ENCODE measurements at places on chromosomes 7 and 10.

- DNase-seq = no peak
These were observed 25.4 kb downstream of the AIFM2 start for GRCh38 chr10:70106958-70107791.

DNA sequence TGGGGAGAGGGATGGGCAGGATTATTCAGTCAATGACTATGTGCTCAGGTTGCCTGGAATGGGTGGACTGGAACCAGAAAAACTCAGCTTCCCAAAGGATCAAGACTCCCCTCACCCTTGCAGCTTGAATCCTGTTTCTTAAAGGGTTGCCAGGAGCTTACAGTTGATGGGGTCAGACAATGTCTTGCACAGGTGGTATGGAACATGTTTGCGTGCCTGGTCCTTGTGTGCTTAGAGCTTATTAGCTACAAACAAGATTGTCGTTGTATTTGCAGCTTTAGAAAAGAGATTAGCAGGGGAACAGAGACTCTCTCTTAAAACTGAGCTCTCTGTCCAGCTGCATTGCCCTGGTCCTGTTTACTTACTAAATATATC, 56.9 kb downstream of the PRR15 start:
- no peak for DNase-seq

DNA sequence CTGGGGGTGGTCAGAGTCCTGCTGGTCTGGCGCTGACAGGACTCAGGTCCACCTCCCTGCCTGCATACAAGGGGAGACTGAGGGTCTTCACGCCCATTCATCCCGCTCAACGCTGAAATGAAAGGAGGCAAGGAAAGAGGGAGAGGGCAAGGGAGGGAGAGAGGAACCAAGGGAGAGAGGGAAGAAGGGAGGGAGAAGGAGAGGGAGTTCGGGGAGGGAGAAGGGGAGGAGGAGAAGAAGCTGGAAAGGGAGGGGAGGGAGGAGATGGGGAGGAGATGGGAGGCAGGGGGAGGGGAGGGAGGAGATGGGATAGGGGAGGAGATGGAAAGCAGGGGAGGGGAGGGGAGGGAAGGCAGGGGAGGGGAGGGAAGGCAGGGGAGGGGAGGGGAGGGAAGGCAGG, 69.4 kb upstream of the INPP5A start:
- DNase-seq = no peak

GRCh38 chr10:110032801-110033700, 25.3 kb downstream of the ADD3 start:
- no peak for DNase-seq

GRCh38 chr7:92768501-92769393, 67.6 kb downstream of the CDK6 start:
- no peak for DNase-seq

DNA sequence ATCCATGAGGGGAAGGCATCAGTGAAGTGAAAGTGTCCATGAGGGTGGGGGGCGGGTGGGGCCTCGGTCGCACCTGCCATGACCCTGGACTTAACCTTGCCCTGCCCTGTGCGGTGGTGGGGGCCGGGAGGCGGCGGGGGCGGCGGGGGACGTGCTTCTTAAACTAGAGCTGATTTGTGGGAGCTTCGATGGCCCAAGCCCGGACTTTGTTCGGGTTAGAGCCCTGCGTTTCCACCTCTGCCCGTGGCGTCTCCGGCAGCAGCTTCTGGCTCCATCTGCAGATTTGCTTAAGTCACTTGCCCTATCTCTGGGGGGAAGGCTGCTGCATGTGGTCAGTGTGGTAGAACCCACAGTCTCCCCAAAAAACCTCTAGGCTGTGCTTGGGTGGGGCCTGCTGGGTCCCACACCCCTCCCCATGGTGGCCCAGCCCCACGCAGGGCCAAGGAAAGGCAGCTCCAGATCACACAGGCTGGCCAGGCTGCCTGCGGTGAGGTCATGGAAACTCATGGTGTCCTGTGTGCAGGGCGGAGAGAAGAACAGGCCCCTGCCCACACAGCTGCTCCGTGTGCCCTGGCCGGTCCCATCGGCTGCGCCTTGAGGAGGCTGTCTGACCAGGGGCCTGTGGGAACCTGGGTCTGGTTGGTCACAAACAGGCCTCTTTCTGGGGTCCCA, 93.2 kb downstream of the INPP5A start:
- DNase-seq = no peak

- DNase-seq = no peak
These were observed 2.3 kb downstream of the HPS1 start for GRCh38 chr10:98444314-98445006.

DNA sequence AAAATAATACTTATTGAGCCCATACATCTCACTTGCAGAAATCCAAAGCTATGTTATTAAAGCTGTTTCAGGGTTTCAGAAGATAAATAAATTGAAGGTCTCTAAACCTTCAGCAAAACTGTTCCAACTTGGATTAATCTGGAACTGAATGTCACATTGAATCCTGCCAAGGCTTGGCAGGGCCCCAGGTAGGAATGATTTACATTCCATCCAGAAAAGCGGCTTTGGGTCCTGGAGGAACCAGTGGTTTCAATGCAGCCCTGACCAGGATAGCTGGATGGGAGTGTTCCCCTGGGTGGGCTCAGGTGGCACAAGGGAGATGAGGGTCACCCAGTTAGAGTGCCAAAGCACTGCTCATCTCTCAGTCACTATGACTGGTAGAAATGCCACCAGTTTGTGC, 37.0 kb upstream of the TMEM72 start:
- DNase-seq = no peak

- DNase-seq = no peak
These were observed 1078.9 kb upstream of the LRRTM3 start for GRCh38 chr10:65846949-65847348.

DNA sequence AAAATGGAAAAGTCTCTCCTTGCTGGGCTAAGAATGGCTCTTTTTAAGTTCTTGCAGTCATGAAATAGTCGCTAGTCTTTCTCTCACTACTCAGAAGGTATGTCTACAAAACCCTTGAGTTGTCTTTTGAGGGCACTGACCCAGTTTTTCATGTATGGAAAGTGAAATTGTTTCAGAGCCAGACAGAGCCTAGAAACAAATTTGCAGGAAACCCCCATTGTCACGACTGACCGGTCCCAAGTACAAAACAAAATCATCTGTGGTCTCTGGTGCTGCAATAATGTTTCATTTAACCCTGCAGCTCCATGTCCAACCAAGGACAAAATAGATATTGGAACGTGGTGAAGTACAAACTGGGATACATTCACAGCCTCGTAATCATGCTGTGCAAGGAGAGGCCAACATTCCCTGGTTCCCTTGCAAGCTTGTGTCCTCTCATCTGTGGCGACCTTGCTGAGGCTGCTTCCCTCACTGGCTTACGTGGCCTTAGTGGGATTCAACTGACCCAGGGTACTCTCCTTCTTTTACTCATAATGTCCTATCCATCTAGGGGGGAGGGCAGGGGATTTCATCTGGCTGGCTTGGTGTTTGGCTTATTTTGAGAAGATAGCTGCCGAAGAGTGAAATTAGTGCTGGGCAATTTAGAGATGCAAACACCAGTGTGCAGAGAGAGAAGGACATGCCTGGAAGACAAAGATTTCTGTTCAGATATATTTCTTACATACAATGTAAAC, 172.5 kb downstream of the IPMK start:
- no peak for DNase-seq

DNA sequence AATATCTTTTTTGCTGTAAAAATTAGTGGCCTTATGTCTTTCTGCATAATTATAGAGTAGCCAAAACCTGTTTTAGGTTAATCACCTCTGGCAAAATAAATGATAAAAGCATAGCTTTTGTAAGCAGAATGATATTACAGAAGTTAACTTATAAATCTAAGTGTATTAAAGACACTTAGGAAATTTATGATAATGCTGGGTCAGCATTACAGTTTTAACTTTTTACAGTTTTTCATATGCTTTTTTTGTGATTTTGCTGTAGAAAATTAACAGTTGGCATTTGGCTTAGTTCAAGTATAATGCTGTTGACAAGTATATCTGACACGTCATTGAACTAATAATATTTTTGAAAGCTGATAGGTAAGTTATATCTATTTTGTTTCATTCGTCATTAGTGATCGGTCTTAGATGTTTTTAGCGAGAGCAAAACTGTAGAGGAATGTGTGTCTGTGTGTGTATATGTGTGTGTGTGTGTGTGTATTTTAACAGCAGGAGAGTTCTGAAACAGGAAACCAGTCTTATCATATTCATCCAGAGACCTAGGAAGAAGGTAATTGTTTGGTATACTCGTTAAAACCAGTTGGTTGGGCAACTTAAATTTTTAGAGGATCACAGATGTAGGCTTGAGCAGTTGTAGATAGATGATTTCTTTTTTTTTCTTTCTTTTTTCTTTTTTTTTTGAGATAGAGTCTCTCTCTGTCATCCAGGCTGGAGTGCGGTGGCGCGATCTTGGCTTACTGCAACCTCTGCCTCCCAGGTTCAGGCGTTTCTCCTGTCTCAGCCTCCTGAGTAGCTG, 15.4 kb downstream of the PTEN start:
- DNase-seq = no peak

DNA sequence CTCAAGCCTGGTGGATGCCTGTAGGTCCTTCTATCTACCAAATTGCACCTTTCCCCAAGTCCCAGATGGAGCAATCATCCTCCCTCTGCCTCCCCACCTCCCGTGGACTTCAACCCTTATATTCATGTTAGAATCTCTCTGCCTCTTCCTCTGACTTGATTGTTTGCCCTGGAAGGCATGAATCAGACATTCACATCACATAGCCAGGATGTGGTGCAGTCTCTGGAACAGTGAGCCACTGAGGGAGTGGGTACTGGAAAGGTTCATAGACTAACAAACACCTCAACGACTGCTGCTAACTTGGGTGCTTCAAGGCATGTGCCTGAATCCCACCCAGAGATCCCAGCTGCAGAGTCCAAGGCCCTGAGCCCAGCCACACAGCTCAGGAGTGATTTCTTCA, 494.0 kb downstream of the TNS3 start:
- DNase-seq = peak; percentile 28

DNA sequence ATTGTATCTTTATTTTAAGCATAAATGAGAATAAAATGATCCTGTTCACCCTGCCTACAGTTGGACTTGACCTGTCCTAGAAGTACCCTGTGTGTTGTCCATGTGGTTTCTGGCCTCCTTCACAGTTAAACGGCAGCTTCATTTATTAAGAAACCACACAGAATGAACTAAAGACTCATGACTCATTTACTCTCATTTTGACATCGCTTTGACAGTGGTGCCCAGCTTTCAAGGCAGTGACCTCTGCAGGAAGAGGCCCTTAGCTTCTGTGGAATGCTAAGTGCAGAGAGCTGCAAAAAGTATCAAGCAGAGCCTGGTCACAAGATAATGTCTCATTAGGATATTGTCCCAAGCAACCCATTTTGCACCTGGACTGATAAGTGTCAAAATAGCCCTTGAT, 93.4 kb downstream of the AVL9 start:
- peak; percentile 69 for DNase-seq

DNA sequence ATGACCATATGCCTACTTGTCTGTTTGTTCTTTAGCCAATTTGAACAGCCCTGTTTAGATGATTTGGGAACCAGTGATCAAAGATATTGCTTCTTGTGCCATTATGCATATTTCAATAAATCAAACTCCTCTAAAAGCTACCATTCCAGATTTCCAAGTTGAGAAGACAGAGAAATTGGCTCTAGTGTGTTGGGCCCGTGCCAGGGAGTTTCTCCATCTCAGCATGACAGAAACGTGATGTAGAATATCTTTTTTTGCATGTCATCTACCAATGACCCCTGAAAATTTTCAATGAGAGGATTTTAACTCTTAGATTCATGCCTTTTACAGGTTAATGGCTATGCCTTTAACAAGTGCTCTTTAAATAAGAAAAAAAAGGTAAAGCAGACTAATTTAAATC, 50.7 kb upstream of the CABCOCO1 start:
- DNase-seq = no peak

DNA sequence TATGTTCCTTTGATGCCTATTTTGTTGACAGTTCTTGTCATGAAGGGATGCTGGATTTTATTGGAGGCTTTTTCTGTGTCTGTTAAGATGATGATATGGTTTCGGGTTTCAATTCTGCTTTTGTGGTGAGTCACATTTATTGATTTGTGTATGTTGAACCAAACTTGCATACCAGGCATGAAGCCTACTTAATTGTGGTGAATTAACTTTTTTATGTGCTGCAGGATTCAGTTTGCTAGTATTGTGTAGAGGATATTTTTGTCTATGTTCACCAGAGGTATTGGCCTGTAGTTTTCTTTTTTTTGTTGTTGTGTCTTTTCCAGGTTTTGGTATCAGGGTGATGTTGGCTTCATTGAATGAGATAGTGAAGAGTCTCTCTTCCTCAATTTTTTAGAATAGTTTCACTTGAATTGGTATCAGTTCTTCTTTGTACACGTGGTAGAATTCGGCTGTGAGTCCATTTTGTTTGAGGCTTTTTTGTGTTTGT, 345.9 kb downstream of the KIF20B start:
- peak; percentile 36 for DNase-seq

DNA sequence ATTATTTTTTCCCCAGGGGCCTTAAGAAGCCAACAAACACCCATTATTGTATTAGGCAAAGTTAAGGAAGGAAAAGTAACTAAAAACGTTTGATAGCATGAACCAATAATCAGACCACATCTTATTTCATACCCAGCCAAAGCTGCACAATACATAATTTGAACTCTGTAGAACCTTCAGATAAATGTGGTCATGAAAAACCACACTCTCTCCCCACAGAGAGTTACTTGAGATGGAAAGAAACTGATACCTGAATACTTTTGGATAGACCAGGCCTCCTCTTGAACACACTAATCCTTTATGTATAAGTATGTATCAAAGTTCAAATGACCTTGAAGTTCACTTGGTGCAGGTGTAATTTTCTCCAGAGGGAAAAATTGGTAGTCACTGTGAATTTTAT, 146.6 kb upstream of the FAM13C start:
- DNase-seq = no peak

GRCh38 chr10:21724020-21724589, 190.1 kb downstream of the MLLT10 start:
- DNase-seq = peak; percentile 24

DNA sequence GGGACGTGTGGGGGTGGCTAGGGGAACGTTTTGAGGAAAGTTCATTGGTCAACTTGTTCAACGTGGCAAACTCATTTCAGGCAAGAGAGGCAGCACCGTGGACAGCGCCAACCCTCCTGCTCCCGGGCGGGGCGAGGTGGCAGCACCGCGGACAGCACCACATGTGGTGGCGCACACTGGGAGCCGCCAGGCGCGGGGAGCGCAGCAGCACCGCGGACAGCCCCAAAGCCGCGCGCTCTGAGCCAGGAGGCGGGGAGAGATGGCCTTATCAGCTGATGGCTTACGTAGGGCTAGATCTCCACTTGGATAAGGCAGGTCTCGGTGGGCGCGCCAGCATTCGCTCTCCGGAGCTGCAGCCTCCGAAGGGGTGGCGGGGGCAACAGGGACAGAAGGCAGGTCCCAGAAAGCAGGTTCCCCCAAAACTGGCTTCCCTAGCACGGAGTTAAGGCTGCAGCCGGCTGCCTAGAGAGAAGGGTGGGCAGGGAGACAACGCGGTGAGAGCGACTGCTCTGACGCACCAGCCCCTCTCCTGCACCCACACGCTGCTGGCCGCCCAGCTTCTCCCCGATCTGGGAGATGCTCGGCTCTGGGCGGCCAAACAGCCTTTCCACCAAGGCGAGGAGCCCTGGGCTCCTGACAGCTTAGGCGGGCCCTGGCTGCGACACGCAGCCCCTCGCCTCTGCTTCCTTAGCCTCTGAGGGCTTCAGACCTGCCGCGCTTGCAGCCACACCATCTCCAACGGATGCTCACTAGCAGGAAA, at the start of gene HTR5A:
Gene HTR5A, plus strand, starts transcription at position 333 of the 760 bp plus-strand sequence. CDS start 576 bp downstream, outside the sequence.
- DNase-seq = peak; percentile 80

GRCh38 chr10:129898706-129899268, 65.3 kb downstream of the EBF3 start:
- no peak for DNase-seq

Data from fibroblast of skin of abdomen (primary cell).